ENCODE measurements at places on chromosomes 7 and 10.

- DNase-seq = peak; percentile 32
Observed at GRCh38 chr10:123044391-123044790, 35.6 kb downstream of the ACADSB start.

- no peak for DNase-seq
Observed at GRCh38 chr7:42745357-42746059, 166.4 kb downstream of the C7orf25 start.

GRCh38 chr10:98006266-98006665, 24.2 kb downstream of the CRTAC1 start:
- no peak for DNase-seq

- no peak for DNase-seq
Observed at GRCh38 chr7:94962661-94963060, 55.3 kb downstream of the PPP1R9A start.

DNA sequence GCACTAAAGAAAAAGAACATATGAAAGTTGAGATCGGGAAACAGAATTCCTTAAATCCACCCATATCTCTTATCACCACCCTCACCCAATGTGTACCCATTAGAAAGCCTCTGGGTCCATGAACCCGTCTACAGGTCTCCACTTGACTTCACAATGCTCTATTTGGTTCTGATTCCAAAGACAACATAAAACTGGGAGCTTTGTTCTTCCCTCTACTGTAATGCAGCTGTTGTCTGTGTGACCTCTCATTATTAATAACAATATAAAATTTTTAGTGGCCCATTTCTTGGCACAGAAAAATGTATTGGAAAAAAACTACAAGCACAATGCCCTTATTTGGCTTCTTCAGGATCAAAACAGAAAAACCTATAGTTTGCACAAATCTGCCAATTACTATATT, 30.0 kb downstream of the DOCK4 start:
- DNase-seq = no peak

- DNase-seq = no peak
Observed at GRCh38 chr7:14787551-14787950, 115.0 kb downstream of the DGKB start.

GRCh38 chr7:135617781-135618180, 44.5 kb upstream of the STMP1 start:
- no peak for DNase-seq

- no peak for DNase-seq
Observed at GRCh38 chr10:100830728-100831111, 82.0 kb upstream of the SLF2 start.

- peak; percentile 85 for DNase-seq
Observed at GRCh38 chr7:5677538-5678294, 103.7 kb downstream of the RNF216 start.
